ENCODE measurements at places on chromosomes 3 and 15. TPM values are rescaled to one million over a fixed set of nuclear protein-coding genes. Genes with fewer than 3 reads are reported as not detected.
A peak's percentile ranks its signal among the peaks of the same experiment; 100 is the strongest.

The EOMES gene
- polyA plus RNA-seq = 0.09 TPM

The CCDC39 gene
- polyA plus RNA-seq = 0.12 TPM

The TYRO3 gene
- 131 TPM for polyA plus RNA-seq

The GALNT15 gene
- polyA plus RNA-seq = 0.02 TPM

The ASB14 gene
- polyA plus RNA-seq = not detected

The PLA2G4E gene
- 0.03 TPM for polyA plus RNA-seq

The GANC gene
- polyA plus RNA-seq = 6.5 TPM

The RASGRP1 gene
- polyA plus RNA-seq = 1.0 TPM

The SLC27A2 gene
- polyA plus RNA-seq = 3.6 TPM

The ABI3BP gene
- polyA plus RNA-seq = 0.08 TPM

The DISP2 gene
- 0.45 TPM for polyA plus RNA-seq

The PATL2 gene
- polyA plus RNA-seq = 1.0 TPM

DNA sequence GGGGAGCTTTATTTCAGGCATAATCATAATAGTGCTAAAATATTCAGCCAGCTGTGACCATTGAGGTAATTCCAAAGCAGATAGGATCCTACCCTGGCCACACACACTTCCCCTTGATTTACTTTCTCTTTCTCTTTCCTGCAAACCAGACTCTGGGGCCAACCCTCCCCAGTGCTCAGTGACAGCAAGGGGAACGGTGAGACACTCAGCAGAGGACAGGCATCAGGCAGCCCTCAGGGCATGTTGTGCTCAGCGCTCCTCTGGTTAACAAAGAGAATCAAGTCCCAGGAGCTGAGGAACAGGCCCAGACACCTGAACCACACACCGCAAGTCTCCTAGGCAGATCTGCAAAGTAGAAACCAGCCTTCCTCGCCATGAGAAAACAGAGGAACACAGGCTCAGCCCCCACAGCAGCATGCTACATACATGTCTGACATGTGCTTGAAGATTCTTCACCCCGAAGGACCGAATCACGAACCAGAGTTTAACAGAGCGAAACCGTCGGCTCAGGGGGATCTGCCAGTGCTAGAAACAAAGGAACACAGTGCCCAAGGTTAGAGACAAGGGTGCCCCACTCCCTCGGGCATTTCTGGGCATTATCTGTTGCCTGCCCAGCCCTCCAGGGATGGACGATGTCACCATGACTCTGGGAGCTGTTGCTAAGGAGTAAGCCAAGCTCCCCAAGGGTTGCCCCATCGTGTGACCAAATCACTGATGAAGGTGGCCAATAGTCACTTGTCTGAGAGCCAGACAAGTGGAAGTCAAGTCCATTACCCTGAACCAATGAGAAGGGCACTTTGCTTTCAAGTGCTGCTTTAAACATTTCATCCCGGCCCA lies 17.5 kb downstream of the HDC start:
- DNase-seq = no peak

DNA sequence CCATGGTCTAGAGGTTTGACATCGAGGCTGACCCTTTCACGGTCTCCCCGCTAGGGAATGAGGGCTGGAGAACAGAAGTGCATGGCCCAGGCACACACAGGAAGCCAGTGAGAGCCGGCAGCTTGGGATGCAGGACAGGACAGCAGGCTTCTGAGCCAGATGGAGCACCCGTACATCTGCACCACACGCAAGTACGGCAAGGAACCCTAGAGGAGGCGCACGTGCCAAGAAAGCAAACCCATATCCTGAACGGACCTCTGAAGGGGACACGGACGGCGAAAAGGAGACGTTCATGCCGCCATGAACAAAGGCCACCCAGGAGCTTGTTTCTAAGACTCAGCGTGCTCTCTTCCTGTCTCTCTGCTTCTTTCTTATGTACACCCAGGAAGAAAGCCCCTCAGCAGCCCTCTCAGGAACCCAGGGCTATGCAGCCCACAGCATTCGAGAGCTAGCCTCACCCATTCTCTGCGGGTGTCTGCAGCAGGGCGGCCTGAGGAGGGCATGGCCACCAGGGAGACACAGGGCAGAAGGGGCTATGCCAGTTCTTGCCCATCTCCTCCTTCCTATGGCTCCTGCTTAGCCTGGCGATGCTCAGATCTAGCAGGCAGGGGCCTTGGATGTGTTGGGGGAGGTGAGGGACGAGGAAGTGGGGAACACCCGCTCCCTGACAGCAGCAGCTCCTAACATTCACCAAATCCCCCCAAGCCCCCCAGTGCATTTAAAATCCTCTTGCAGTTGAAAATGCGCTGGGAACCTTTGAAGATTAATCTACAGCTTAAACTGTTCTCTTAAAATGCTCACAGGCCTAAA lies 81.3 kb downstream of the PCSK6 start:
- no peak for DNase-seq

- no peak for DNase-seq
These were observed 694.6 kb upstream of the DPPA4 start for GRCh38 chr3:110031975-110032374.

DNA sequence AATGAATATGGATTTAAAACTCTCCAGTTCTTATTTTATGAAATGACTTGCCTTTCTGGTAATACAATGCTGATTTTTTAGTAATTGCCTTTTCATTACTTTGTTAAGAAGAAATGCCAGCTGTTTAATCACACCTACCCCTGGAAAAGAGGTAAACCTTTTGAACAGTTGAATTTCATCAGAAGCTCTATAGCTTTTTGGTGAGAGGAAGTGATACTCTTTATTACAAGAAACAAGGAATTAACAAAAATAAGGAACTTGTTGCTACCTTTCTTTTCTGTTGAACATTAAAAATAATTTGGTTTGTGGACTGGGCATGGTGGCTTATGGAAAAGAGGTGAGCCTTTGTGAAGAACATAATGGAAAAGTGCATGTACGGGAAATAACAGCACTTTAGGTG lies 19.7 kb downstream of the BLOC1S6 start:
- DNase-seq = no peak

DNA sequence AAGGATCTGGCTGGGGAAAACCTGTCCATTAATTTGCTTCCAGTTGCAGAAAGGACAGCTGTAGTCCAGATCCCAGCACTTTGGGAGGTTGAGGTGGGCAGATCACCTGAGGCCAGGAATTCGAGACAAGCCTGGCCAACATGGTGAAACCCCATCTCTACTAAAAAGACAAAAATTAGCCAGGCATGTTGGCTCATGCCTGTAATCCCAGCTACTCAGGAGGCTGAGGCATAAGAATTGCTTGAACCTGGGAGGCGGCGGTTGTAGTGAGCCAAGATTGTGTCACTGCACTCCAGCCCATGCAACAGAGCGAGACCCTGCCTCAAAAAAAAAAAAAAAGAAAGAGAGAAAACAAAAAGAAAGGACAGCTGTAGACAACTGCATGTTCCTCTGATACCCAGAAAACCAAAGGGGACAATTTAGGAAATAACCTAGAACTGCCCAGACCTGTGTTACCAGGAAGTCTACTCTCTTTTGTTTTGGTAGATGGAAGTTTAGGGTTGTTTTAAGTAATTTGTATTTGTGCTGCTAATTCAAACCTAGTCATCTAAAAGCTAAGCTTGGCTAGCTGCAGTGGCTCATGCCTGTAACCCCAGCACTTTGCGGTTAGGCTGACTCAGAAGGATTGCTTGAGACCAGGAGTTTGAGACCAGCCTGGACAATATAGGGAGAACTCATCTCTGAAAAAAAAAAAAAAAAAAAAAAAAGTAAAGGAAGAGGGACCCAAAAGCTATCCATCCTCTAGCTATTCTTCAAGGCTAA lies 22.7 kb downstream of the EXD1 start:
- no peak for DNase-seq

GRCh38 chr3:50652709-50653108 lies 22.0 kb upstream of the DOCK3 start:
- DNase-seq = peak; percentile 76

GRCh38 chr3:114223143-114223542 lies 14.2 kb downstream of the ZNF80 start:
- no peak for DNase-seq

- DNase-seq = no peak
These were observed 48.7 kb downstream of the MYO5C start for GRCh38 chr15:52246686-52247431.

DNA sequence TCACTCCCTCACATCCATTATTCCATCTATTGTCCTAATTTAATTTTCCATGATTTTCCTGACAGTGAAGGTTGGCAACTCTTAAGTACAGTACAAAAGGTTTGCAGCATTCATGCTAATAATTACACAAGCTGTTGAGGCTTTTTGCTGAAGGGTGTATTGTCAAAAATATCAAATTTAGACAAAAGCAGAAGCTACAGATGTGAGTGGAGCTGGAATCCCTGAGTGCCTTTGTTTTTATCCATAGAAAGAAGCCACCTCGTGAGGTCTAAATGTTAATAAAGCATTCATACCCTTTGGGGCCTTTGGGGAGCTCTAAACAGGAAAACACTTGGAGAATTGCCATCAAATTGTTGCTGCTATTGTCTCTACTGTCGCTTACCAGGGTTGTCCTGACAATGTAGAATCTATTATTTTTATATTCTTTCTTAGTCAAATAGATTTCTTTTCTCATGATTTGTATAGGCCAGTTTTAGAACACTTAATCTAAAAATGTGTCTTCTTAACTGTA lies 185.8 kb upstream of the ROBO1 start:
- DNase-seq = no peak

GRCh38 chr3:57078635-57079473 lies 18.4 kb downstream of the SPATA12 start:
- no peak for DNase-seq

DNA sequence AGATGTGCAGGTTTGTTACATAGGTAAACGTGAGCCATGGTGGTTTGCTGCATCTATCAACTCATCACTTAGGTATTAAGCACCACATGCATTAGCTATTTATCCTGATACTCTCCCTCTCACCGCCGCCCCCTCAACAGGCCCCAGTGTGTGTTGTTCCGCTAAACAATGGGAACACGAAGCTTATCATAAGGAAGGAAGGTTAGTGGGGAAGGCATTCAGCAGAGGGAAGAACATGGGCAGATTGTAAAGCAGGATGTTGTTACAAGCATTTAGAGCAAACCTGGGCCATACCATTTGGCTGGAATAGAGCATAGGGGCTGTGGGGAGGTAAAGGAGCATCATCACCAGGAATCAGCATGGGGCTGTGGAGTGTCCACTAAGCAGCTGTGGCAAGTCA lies 111.8 kb downstream of the SSR3 start:
- DNase-seq = no peak

DNA sequence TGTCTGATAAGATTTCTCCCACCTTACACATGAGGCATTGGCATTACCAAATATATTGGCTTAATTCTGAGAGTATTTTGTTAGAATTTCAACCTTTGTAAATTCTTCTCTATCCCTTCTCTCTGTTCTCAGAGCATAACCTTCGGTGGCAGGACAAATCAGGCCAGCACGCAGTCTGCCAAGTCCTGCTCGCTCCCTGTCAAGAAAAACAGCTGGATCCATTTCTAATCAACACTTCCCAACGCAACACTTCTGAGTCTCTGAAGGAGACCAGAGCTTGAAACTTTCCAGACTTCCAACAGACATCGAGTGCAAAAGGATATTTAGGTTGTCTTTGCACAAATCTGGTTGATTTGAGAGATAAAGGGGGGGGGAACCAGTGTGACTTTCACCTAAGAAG lies 125.7 kb downstream of the SV2B start:
- DNase-seq = no peak

DNA sequence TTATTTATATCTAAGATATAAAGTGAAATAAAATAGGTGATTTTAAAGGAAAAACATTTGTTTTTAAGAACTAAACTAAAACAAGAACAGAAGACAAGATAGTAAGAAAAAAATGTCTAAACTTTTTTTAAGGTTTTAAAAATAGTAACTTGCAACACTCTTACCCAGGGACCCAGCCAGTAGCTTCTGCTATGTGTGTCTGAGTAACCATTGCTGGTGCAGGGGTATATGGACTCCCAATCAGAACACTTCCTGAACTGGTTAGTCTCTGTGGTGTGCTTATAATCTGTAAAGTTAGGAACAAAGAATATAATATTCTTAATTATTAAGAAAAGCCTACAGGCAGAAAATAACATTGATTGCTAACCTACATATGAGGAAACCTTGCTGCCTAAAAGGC lies 118.4 kb downstream of the ATP1B3 start:
- DNase-seq = no peak

DNA sequence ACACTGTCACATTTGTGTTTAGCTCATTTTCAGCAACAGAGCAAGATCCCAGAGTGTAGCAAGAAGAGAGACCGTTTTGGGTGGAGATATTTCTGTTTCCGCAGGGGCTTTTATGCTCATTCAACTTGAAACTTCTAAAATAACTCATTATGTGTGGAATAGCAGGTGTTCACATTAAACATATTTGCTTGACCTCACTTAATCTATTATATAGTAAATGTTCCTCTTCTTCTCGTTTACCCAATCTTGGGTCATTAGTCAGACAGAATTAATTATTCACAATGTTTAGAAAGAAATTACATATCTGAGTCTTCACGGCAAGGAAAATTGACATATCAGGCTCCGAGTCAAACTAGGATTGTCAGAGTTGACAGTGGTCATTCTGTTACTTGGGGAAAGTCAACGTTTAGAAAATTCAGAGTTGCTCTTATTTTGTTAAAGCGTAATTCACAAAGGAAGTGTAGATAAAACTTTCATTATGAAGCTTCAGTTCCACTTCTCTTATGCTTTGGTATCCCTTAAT lies 222.9 kb downstream of the TPRG1 start:
- DNase-seq = no peak

DNA sequence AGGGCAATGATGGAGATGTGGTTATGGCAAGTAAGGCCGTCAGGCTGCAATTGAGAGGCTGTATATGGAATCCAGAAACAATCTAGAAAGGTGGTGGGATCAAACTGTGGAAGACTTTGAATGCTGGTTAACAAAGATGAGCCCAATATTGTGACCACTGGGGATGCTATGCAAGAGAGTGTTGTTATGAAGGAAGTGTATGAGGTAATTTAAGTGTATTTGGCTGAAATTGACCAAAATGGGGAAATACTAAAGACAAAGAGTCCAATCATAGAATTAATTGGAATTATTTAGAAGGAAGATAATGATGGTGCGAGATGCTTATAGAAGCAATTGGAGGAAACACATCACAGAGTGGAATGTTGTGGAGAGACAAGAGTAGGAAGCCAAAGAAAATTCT lies 24.5 kb downstream of the BTLA start:
- no peak for DNase-seq

- DNase-seq = no peak
These were observed 535.1 kb downstream of the NLGN1 start for GRCh38 chr3:173932624-173933023.

DNA sequence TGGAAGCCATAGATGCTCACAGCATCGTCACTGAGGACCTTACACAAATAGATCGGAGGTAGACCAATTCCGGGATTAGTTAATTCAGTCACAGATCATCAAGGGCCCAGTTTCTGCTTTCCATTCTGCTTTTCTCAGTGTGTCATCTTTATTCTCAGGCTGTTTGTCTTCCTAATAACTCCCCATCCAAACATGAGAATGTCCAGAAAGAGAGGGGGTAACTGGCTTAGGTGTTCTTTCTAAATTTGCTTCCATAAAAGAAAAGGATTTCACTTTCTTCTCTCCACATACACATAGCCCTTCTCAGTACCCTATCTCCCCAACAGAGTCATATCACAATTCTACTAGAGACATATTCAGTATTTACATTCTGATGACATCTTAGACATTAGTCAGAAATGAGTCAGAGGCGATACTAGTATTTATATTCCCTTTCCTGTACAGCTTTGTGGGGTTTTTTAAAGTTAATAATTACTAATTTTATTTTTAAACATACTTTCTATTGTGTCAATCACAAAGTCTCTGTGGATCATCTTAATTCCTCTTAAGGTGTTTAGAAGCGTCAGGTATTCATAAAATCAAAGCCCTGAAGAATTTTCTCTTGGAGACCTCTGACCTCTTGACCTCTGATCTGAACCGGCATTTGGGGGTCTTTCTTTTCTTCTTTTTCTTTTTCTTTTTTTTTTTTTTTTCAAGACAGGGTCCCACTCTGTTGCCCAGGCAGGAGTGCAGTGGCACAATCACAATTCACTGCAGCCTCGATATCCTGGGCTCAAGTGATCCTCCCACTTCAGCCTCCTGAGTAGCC lies 24.3 kb upstream of the IL12A start:
- no peak for DNase-seq
